ENCODE measurements at places on chromosomes 4 and X.

DNA sequence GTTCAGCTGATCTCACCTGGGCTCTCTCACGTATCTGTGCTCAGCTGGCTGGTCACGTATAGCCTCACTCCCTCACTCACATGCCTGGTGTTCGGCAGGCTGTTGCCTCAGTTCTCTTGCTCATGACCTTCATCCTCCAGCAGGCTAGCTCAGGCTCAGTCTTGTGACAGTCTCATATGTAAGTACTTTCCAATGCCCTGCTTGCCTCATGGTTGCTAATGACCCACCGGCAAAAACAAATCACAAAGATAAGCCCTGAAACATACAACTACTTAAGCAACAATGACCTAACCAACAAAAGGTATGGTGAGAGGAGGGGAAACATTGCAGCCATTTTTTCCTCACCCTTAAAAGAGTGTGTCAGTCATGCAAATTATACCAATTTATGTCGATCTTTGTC lies 25.0 kb downstream of the MEPE start:
- DNase-seq = no peak

DNA sequence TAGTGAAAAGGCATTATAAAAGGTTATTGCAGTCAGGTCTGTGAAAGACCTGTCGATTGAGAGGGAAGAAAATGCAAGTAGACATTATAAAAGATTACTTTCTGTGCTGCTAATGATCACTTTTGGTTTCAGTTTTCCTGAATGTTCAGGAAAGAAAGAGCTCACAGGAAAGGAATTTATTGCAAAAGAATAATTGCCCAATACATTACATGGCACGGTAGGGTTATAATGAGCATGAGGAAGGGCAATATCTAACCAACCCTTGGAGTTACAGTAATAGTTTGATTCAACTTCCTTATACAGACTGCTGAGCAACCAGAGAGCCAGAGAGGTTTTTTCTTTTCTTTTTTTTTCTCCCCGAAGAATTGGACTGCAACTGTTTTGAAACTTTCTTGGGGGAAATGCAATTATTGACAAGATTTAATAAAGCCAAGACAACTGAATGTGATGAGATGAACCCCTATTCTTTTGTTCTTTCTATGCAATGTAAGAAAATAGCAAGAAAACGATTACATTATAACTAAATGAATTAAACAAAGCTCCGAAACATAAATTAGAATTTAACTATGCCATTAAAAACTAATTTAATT lies 247.0 kb downstream of the C4orf33 start:
- no peak for DNase-seq

DNA sequence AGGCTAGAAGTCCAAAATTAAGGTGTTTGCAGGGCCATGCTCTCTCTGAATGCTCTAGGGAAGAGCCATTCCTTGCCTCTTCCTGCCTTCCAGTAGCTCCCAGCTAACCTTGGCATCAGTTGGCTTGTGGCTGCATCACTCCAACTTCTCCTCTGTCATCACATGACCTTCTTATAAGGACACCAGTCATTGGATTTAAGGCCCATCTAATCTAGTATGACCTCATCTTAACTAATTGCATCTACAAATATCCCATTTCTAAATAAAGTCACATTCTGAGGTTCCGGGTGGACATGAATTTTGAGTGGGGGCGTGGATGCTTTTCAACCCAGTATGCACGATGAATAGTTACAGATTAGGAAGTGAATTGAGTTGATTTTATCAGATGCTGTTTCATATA lies 89.7 kb downstream of the DOCK11 start:
- DNase-seq = no peak

- DNase-seq = no peak
Observed at GRCh38 chr4:105894660-105895582, at the start of gene NPNT. Gene NPNT, plus strand, starts transcription at chr4:105895471. Its CDS starts 182 bp downstream, at chr4:105895653.

DNA sequence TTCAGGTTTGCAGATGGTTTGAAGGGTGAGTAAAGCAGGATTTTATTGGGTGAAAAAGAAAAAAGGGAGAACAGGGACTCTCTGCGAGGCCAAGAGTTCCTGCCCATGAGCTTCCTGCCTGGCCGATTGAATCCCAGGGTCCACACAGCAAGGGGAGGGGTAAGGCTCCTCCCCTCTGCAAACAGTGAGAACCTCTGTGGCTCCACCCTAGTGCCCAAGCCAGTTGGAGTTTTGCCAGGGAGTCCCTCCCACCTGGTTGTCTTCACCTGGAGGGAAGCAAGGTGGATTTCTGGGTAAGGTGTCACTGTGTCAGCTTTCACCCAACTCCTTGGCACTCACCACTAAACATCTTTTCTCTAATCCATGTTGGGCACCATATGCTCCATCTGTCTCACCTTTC lies 70.9 kb downstream of the PDHA2 start:
- DNase-seq = no peak

DNA sequence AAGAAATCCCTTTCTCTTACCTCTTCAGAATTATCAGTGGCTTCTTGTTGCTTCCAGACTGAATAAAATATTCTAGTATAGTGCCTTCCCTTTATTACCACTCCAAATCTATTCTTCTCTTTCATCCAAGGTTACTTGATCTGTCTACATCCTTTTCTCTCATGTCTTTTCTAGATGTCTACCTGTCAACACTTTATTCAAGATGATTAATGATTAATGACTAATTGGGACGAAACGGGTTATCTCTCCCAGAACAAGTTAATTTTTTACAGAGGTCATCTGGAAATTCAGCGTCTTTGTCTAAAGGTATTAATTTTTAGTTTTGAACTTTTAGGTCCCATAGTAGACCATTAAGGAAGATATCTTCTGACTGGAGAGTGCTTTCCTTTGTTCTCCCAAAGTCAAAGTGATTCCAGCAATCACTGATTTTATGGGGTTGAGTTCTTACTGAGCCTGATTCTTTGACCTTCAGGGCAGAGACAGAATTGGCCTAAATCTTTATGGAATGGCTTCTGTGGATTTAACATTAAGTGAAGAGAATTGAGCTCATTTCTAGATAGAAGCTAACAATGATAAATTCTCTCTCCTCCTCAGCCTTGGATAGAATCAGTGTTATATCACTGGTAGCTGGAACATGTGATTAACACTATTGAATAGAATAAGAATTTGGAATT lies 335.4 kb upstream of the TEX13C start:
- DNase-seq = no peak

DNA sequence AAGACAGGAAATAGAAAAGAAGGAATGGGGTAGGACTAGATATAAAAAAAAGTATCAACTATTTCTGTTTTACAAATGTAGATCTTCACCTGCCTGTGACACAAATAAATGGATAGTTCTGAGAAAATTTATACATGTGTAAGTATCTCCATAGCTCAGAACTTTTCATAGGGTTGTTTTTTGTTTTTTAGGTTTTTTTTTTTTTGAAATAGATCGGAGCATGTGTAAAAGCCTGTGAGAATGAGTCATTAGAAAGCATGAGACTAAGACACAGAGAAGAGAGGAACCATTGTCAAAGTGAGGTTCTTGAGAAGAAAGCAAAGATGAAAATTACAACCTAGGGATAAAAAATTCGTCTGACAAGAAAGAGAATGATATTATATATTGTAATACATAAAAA lies 481.6 kb downstream of the PABPC4L start:
- DNase-seq = no peak

DNA sequence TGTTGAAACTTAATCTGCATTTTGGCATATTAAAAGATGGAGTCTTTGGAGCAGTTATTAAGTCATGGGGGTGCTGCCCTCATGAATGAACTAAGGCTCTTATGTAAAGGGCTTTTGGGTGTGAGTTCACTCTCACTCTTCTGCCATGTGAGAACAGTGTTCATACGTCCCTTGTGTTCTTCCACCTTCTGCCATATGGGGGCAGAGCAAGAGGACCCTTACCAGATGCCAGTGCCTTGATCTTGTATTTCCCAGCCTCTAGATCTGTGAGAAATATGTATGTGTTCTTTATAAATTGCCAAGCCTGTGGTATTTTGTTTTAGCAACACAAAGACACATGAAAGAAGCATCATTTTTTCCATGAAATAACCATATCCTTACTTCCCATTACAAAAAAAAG lies 213.9 kb downstream of the SPOCK3 start:
- no peak for DNase-seq

DNA sequence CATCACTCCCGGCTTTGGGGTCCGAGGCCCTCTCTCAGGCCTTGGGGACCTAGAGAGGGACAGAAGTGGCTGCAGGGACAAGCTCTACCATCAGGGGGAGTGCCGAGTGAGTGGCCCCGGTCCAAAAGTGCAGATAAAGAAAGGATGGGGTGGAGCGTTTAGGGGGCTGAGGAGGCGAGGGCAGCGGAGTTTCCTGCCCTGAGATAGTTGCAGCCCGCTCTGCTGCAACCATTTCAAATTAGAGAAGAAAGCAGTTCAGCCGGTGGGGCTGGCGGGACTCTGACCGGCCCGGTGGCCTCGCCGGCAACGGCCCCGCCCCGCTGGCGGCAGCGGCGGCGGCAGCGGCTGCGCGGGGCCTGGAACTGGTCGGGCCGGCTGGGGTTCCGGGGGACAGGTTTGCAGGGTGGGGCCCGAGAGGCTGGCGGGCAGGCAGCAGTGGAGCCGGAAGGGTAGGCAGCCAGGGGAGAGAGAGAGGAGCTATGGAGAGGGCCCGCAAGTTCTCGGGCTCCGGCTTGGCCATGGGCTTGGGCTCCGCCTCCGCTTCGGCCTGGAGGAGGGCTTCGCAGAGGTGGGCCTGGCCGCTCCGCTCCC lies 7.6 kb downstream of the DLG3 start:
- DNase-seq = peak; percentile 49

DNA sequence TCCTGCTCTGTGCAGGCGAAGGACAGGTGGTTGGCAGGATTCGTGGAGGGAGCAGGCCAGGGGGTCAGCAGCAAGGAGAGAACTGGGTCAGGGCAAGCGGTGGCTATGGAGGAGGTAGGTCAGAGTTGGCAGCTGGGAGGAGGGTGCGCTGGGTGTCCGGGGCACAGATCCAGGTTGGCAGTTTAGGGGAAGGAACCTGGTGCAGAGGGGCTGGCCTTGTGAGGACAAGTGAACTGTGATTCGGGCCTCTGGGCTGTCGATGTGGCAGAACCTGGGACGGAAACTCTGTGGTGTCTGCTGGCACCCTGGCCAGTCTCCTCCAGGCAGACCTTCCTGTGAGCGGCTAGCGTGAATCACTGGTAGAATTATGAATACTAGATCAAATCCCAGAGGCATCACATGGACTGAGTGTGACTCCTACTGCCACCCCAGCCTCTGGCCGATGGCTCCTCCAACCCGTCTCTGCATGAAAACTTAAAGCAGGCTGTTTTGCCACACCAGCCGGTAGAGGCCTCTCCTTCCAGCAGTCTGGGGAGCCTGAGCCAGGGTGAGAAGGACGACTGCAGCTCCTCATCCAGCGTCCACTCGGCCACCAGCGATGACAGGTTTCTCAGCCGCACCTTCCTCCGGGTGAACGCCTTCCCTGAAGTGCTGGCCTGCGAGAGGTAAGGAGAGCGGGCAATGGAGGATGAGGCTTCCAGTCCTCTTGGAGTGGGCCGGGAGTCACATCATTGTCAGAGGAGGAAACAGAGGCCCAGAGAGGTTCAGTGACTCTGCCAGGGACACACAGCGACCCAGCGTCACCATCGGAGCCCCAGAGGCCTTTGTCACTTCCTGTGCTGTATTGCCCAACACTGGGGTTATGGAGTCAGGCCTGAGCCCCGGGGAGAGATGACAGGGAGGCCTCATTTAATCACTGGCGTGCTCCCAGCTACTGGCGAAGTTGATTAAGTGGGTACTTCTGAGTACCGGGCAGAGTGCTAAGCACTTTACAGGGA lies 20.3 kb downstream of the EVC start:
- no peak for DNase-seq

DNA sequence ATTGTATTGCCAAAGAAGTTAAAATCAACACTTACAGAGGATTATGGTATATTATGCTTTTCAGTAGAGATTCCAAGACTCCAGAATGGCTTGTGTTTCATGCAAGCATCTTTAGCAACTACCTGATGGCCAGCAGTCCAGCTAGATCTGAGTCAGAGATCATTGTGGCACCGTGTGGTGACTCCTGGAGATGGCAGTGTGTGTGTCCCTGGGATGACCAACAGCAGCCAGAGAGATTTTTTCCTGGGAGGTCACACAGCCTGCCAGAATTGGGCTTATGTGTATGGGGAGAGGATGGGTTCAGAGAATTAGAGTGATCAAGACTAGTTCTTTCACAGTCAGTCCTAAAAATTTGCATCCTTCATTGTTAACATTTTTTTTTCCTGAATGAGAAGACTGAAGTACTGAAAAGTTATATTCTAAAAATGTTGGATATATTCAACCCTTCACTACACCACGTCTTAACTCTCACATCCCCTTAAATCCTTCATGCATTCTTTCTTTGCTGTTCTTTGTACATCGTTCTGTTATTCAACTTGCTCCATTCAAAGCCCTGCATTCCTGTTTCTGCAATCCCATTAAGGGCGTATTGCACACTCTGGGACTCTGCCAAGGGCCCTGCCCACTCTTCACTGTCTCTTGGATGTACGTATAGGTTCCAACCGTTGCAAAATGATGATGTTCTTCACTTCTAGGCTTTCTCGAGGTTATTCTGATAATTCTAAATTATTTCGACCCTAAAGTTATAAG lies 12.4 kb downstream of the TENM3 start:
- no peak for DNase-seq

- no peak for DNase-seq
Observed at GRCh38 chr4:174595141-174595929, 73.0 kb upstream of the HPGD start.

GRCh38 chrX:112769034-112769433 lies 71.6 kb downstream of the AMOT start:
- no peak for DNase-seq

DNA sequence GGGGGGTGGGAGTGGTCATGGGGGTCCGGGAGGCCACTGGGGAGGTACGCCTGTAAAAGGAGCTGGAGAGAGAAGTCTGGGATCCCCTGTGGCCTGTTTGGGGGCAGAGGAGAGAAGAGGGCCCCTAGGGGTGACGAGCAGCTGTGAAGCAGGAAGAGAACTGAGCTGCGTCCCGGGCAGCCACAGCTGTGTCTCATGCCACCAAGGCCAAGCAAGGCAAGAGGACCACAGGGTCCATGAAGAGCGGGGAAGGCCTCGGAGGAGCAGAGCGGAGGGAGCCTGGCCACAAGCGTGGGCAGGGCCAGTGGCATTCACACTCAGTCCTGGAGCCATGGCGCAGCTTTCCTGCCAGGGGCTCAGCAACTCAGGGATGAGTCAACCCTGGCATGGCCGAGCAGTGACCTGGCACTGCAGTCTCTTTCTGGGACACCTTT lies 13.6 kb upstream of the NAT8L start:
- DNase-seq = no peak

GRCh38 chr4:63831590-63832155 lies 577.6 kb downstream of the TECRL start:
- no peak for DNase-seq

GRCh38 chr4:186553717-186554116 lies 1.6 kb downstream of the MTNR1A start:
- DNase-seq = no peak
